Breast epithelium (tissue), 4 donors: ENCODE measurements at places on chromosomes 1 and 21. TPM values are rescaled to one million over a fixed set of nuclear protein-coding genes. Genes with fewer than 3 reads are reported as not detected.

Gene GUCA2A
- total RNA-seq = not detected

Gene PADI3
- total RNA-seq = not detected

- no peak for DNase-seq
Measured at GRCh38 chr1:72946903-72947499, 664.7 kb upstream of the NEGR1 start.

DNA sequence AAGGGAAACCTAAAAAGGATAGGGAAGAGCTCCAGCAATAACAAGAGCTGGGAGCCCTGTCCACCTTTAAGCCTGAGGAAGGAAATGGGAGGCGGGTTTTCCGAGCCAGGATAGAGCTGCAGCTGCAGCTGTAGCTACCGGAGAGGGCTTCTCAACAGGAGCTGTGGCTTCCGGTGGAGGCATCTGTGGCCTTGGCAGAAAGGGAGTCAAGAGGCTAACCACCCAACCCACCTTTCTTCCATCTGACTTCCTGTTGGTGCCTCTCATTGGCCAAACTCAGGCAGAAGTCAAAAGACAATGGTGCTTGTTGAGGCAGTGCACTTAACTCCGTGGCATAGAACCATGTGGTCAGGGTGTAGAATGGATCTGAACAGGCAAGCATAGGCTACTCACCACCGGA is 313.1 kb upstream of the DAB1 start:
- no peak for DNase-seq

DNA sequence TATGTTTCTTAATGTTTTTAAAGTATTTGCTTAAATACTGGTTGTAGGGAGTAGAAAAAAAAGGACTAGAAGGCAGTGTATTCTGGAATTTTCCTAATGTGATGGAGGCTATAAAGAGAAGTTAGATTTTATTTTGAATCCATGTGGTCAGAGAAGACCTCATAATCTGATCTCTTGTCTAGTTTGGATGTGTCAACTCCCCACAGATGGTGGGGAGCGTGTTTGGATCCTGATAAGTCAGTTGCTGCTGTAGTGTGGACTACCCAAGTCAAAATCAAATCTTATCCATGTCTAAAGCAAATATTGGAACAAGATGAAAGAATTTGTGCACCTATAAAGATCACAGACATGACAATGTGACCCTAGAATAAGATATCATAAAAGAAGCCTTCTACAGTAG is 918.0 kb downstream of the LTN1 start:
- no peak for DNase-seq

DNA sequence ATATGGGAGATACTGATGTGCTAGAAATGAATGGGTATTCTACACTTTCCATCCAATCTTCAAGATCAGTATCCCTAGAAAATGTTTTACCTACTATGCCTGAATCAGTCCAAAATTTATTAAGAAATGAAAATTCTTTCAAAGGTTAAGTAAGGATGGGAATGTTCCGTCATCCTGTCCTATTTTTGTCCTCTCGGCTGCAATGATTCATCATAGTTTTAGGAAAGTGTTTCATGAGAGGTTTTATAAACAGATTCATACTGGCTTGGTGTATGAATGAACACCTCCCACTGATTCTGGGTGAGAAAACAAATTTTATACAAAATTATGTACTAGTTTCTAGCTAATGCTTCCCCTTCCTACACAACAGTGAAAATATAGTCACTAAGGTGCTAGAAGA is 504.6 kb upstream of the NR5A2 start:
- no peak for DNase-seq

GRCh38 chr1:33305816-33306652 is 14.9 kb downstream of the A3GALT2 start:
- no peak for DNase-seq

DNA sequence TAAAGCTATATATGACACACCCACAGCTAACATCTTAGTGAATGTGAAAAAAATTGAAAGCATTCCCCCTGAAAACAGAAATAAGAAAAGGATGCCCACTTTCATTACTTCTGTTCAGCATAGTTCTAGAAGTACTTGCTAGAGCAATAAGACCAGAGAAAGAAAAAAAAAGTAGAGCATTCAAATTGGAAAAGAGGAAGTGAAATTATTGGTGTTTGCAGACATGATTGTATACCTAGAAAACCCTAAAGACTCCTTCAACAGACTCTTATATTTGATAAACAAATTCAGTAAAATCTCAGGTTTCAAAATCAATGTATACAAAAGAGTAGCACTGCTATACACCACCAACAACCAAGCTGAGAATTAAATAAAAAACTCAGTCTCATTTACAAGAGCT is 1461.0 kb downstream of the AMY1C start:
- DNase-seq = no peak

DNA sequence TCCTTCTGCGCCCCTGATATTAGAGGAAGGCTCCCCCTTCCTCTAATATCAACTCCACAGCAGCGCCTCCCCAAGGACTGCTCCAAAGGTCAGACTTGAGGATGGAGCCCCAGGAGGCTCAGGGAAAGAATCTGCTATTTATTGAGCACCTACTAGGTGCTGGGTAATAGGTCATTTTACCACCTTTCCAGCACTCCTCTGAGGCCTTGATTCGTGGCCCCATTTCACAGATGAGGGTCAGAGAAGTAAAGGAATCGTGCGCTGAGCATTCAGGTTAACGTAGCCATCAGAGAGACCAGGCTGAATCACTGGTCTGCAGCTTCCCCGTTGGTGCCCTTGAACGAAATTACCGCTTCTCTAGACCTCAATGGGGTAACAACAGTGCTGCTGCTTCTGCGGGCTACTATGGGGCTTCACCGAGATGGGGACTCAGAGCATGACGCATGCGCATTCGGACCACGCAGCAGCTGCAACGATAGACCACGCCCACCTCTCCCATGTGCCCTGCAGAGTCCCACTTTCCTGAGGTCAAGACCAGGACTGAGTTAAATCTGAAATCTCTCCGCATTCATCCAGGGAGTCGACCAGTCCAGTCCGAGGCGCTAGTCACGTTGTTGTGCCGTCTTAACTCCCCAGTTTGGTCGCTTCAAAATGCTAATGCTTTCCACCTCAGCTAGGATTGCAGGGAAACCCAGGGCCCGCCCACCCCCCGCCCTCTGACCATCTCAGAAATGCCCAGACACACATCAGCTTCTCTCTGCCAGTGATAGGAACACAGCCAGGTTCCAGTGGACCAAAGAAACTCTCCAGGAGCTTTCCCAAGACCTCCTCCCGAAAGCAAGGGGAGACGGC is 12.9 kb downstream of the CAMK2N1 start:
- DNase-seq = no peak

Gene CTPS1
- 20.0 TPM for total RNA-seq

DNA sequence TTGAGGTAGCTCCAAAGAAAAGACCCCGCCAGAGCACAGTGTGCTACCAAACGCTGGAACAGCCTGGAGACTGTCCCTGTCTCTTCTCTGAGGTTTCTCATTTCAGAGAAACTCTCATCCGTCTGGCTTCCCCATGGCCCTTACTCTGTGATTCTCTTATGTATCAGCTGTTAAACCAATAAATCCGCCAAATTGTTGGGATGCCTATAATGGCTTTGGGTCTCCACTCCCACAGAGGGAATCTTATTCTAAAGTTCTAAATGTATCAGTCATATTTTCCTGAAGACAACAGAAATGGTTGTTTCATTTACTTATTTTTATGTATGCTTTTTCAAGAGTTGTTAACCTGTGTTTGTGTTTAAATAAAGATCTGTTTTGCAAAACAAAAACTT is 4.0 kb downstream of the ERG start:
- DNase-seq = no peak

Gene OR6N1
- total RNA-seq = not detected

Gene SPRR1B
- not detected for total RNA-seq

Gene USP21
- 26.9 TPM for total RNA-seq

Gene AJAP1
- total RNA-seq = 0.16 TPM

- DNase-seq = no peak
Measured at GRCh38 chr21:21436012-21436534, 437.9 kb downstream of the NCAM2 start.
